GM20000 (cell line): ENCODE measurements at places on chromosomes 2 and 18.

DNA sequence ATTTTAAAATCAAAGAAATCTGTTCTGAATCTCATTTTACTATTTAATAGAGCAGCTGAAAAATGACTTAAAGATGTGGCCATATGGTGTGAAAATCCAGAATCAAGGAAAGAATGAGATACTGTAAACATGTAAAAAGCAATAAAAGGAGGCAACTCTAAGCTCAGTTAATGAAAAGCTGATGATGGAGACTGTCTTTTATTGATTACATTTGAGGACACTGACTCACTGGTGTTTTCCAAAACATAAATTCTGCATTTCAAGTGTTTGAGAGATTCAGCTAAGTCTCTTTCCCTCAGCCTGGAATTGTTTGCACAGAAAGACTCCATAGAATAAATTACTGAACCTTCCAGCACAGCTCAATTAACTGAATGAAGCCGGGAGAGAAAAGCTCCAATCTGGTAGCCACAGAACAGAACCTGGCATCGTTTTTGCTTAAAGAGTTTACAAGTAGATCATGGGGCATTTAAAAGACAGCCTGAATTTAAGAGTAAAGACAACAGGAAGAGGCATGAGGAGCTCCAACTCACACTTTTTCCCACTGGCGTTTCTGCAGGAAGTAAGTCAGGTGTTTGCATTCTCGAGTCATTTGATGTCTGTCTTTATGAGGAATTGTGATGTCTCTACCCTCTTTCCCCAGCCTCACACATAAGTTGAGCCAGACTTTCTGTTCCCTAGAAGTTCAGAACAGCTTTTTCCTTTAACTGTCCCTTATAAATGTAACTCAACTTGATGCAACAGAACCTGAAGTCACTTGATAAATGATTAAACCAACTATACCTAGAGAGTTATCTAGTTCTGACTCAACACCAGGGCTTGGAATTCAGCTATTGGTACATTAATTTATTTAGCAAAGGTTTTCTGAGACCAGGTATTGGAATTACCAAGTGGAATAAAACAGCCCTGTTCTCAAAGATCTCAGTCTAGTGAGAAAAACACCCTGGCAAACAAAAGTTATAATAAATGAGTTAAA, 53.3 kb downstream of the FTCDNL1 start:
- DNase-seq = no peak

DNA sequence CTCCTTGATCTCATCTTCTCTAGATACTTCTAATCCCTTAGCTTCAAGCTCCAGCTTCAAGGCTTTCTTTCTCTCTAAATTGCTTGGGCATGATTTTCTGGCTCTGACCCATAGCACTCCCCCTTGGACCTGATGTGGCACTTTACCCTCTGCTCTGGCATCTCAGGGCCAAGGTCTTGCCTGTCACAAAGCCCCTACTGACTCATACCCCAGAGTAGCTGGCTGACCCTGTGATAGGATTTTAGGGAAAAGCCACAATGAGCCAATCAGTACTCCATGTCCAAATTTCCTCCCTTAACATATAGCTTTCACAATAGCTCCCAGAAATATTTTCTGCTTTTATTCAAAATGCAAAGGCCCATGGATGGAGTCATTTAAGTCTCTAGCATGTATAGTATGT, 488.7 kb upstream of the SPRED2 start:
- no peak for DNase-seq

GRCh38 chr2:154457286-154457685, 241.2 kb upstream of the KCNJ3 start:
- no peak for DNase-seq

DNA sequence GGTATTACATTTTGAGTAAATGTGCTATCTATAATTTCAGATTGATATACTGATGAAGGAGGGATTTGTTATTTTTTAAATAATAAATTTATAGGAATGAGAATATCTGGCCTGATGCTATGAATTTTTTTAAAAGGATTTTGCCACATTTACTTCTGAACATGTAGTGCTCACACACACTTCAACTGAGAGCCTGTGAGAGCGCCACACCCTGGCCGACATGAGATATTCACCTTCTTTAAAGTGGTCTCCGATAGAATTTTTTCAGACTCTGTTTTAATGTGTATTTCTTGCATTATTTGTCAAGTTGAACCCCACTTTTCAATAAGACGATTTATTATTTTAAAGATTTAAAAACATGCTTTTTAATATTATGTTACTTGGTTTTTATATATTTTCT, 813.3 kb downstream of the DCC start:
- peak; percentile 6 for DNase-seq

DNA sequence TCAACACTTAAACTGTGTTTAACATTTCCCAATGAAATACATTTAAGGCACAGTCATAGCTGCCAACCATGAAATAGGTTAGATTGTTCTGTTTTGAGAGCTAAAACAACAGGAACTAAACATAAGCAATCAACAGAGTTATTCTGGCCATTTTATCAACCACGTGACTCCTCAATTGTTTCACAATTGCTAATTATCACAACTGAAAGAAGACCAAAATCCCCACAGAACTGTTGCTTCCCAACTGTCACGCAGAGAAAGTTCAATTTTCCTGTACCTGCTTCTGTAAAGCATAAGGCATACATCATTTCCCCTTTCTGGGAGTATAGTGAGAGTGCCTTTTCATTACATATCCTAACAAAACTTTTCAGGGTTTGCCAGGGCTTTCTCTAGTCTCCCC, 248.6 kb downstream of the EPHA4 start:
- no peak for DNase-seq
